ENCODE measurements at places on chromosomes 2 and 18.

- DNase-seq = no peak
Measured at GRCh38 chr2:177474301-177474700, 81.7 kb downstream of the AGPS start.

- DNase-seq = no peak
Measured at GRCh38 chr2:218961651-218962570, 2.4 kb downstream of the CDK5R2 start.

DNA sequence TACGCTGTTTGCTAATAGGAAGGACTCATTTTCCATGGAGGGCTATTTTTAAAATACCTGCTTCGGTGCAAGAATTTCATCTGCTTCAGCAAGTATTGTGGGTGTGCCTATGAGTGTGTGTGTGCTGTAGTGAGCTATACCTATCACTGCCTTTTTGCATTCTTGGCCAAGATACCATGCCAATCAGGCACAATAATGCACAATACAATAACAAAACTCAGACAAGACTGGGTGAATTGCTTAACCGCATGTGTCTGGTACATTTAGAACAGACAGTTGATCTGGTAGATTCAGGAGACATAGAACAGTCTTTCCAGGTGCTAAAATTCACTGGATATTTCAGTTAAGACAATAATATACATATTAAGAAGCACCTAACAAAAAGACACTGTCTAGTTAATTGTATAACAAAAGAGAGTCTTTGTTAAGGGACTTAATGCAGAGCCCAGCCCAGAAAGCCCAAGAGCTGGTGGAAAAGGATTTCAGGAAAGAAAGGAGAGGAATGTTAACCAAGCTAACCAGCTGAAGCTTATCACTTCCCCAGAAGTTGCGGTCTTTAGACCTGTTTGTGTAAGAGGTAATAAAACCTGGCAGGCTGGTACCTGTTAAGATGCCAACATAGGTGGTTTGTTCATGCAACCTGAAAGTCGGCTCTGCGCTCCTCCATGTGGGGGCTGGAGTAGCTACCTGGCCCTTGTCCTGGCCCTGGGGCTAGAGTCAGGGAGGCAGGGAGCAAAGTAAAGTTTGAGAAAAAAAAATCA is 153.3 kb upstream of the RBMS1 start:
- DNase-seq = no peak

- no peak for DNase-seq
Measured at GRCh38 chr2:182718459-182718858, 2.4 kb downstream of the DNAJC10 start.

GRCh38 chr2:1136846-1137245 is 186.2 kb downstream of the SNTG2 start:
- DNase-seq = no peak

DNA sequence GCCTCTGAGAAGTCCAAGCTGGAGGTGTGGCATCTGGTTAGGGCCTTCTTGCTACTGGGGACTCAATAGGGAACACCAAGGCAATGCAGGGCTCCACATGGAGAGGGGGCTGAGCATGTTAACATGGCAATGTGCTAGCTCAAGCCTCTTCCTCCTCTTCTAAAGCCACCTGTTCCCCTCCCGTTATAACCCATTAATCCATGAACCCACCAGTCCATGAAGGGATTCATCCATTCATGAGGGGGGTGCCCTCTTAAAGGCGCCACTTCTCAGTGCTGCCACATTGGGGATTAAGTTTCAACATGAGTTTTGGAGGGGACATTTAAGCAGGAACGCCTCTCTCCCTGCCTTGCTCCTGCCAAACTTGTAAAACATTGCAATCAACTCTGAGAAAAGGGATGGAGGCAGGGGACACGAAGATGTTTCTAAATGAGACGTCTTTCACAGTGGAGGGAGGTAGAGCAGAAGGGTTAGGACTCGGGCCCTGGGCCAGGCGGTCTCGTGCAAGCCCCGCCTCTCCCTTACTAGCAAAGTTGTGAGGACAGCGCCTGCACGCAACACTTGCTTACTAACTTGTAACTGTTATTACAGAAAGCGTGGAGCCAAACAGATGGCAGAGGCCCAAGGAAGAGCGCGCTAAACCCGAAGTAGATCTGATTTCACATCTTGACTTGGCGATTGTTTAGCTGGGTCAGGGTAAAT is 118.2 kb upstream of the ZNF516 start:
- no peak for DNase-seq

DNA sequence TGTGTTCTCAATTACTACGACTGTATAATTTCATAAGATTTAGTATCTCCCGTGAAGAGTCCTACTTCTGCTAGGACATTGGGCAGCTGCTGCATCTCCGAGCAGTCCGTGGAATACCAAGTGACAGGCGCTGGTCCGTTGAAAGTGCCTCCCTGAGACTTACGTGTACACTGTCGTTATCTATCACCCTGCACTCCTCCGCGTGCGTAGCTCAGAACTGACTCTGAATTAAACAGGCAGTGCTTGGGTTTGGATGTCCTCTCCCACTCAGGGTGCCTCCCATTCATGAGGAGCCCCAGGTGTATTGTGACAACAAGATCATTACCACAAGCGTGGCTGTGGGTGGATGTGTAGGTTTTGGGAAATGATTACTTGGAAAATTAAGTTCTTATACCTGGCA is 148.4 kb downstream of the SH3RF3 start:
- no peak for DNase-seq
